ENCODE measurements at places on chromosomes 2 and 18.

DNA sequence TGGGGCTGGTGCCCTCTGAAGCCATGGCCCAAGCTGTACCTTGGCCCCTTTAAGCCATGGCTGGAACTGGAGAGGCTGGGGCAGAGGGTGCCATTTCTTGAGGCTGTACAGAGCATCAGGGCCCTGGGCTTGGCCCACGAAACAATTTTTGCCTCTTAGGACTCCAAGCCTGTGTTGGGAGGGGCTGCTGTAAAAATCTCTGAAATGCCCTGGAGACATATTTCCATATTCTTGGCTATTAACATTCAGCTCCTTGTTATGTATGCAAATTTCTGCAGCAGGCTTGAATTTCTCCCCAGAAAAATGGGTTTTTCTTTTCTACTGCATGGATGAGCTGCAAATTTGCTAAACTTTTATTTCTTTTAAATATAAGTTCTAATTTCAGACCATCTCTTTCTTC lies 834.0 kb downstream of the DSC3 start:
- no peak for DNase-seq

GRCh38 chr2:140862181-140862580 lies 1268.6 kb downstream of the LRP1B start:
- DNase-seq, result no peak

- no peak for DNase-seq
Measured at GRCh38 chr18:80251700-80252099, 4.4 kb upstream of the PARD6G start.

DNA sequence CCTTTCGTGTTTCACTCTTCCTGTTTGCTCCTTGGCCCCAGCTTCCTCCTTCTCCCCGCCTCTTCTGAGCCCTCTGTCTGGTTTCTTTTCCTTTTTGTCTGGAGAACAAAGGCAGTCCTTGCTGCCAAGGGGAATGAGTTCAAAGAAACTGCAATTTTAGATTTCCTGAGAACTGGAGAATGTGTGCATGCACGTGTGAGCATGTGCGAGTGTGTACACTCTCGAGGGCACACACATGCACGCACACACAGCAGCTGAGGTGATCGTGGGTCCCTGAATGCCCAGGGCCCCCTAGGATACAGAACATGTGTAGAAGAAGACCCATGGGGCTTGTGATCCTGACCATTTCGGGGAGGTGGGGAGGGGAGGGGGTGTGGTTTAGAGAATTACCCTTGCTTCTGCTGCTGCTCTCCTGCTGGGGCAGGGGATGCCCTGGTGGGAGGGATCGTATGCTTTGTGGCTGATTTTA lies 151.8 kb downstream of the DYSF start:
- no peak for DNase-seq

DNA sequence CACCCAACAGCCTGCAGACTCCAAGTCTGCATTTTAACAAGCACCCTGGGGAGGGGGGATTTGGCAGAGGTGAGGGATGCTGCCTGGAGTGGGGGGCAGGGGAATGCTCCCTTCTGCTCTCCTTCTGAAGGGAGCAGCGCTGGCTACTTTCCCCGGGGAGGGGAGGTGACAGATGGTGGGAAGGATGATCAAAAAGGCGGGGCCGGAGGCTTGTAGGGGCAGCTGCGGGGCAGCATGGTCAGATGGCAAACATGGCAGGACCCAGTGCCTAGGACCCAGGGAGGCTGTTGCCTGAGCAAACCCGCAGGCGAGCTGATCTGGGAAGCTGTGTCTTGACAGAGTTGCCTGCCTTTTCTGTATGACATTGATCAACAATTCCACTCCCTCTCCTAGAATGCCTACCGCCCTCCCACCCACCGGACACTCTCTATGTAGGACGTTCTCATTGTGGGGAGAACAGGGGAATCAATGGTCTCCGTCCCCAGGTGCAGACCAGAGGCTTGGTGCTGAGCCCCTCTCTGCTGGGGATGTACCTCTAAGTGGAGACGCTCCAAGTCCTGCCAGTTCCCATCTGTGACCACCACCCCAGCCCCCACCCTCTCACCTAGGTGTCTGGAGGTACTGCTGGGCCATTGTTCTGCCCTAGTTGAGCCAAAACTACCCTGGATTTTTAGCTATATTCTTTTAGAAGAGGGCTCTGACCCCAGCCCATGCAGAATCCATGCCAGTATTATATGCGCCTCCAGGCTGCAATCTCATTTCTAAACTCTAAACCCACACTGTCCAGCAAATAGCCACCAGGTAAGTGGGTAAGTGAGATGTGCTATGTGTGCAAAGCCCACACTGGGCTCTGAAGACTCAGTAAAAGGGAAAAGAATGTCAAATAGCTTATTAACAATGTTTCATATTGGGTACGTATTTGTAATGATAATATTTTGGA lies 89.7 kb upstream of the SEC11C start:
- no peak for DNase-seq

- DNase-seq, result no peak
Measured at GRCh38 chr18:7645756-7646155, 78.6 kb downstream of the PTPRM start.

DNA sequence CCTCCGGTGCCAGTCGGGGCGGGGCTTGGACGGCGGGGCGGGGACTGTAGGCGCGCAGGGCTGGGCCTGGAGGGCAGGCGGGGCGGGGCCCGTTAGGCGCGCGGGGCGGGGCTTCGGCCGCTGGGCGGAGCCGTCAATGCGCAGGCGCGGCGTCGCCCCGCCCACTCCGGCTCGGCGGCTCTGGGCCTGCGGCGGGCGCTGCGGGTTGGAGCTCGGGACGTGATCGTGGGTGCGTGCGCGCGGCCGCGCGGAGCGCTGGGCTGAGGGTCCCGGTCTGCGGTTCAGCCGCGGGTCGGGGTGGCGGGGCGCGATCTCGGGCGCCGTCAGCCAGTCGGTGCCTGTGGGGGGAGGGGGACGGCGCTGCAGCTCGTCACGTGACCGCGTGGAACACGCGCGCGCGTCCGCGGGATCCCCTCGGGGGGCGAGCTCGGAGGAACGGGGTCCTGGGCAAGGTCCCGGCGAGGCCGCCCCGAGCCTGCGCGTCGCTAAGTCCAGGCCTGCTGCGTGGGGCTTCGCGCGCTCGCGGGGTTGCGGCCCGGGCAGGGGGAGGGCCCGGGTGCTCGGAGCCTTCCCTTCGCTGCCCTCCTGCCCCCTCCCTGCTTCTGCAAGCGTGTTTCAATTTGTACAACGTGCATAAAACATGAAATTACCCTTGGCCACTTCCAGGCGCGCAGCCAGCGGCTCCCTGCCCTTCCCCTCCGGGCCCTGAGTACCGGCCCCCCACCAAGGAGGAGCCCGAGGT lies at the start of gene D2HGDH:
TSS of gene D2HGDH (plus strand) at position 164 of the 742 bp plus-strand sequence. CDS start 595 bp downstream, outside the sequence.
- peak; percentile 22 for DNase-seq

- no peak for DNase-seq
Measured at GRCh38 chr2:216916956-216917650, 57.2 kb upstream of the TNP1 start.

- DNase-seq, result no peak
Measured at GRCh38 chr2:133633881-133634409, 65.7 kb upstream of the NCKAP5 start.

DNA sequence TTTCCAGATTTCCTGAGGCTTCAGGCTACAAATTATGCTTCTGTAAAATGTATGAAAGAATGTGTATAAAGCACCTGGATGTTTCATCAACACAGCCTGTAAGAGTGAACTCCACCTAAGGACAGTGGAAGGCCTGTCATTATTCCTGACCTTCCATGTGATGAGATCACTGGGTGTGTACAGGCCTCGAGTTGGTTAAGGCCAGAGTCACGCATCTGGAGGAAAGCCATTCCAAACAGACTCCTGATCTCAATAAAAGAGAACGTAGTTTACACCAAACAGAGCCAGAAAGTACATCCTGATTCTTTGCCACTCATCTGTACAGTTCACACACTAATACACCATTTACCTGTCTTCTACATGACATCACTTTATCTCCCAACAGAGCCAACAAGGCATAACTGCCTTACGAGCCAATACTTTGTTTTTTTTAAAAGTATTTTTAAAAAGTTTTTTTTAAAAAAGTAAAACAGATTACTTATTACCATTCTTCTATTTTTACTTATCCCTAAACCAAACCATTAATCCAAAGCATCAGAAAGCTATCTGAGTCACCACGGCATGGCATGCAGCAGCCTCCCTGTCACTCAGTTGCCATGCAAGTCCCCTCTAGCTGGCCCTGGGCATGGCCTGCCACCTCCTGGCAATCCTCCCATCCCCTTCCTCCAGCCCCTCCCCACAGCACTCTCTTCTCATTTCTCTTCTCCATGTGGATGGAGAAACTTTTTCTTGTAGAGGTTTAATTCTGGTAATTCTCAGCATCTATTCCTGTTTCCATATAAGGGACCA lies 78.8 kb upstream of the TFCP2L1 start:
- DNase-seq, result peak; percentile 68

DNA sequence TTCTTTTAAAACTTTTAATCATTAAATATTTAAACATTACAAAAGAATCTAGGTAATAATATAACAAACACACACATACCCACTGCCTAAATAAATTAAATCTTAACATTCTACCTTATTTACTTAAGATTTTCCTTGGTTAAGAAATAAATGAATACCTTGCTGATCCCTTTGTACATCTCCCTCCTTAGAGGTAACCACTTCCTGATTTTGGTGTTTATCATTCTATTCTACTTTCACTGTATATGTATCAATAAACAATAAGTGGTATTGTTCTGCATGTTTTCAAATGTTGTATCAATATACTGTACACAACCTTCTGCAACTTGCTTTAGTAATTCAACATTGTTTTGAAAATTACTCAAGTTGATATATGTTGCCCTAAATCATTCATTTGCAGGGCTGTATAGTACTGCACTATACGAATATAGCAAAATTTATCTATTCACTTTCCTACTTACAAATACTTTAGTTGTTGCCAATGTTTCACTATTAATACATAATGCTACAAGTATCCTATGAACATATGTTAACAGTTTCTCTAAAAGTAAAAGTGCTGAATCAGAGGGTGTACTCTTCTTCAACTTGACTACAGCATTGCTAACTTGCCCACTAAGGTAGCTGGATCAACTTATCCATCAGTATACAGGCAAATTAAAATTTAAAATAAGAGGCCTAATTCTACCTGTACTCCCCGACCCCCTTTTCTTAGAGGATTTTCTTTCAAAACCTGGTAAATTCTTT lies 65.8 kb downstream of the MEMO1 start:
- no peak for DNase-seq
